ENCODE measurements at places on chromosomes 16 and 17.

- no peak for DNase-seq
These were observed 26.1 kb upstream of the CBFA2T3 start for GRCh38 chr16:89002851-89003830.

DNA sequence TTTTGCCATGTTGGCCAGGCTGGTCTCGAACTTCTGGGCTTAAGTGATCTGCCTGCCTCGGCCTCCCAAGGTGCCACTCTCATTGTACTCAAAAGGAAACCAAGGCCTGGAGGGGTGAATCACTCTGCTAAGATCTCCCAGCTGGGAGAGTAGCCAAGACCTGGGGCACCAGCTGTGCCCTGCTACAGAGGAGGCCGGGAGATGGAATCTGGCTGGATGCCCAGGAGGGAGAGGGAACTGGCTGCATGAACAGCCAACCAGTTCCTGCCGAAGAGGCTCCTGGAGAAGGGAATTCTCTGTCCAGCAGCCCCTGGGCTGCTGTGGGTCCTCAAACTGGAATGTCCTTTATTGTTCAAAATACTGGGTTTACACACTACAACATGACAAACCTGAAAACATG lies 238.7 kb upstream of the CIBAR2 start:
- peak; percentile 75 for DNase-seq

GRCh38 chr16:84909476-84910085 lies 89.8 kb downstream of the CRISPLD2 start:
- DNase-seq: no peak

GRCh38 chr16:29811896-29812665 lies at the start of gene PRRT2:
Gene PRRT2 (plus strand): TSS chr16:29812193. CDS start chr16:29813055, 862 bp downstream.
- DNase-seq: peak; percentile 84

DNA sequence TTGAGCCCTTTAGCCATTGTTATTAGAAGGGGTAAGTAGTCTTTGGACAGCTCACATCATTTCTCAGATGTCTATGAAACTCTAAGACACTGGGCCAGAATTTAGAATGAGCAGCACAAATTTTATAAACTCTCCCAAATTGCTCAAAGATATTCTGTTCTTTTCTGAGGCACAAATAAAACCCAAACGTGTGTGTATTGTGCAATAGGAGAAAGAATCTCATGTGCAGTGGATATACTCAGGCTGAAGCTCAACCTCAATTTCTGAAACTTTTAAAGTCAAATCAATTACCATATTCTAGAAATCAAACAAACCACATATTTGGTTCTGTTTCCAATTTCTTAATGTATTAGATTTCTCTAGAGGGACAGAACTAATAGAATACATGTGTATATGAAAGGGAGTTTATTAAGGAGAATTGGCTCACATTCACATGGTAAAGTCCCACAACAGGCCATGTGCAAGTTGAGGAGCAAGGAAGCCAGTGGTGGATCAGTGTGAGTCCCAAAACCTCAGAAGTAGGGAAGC lies 403.6 kb downstream of the RBFOX1 start:
- no peak for DNase-seq

- no peak for DNase-seq
These were observed 99.9 kb downstream of the ASIC2 start for GRCh38 chr17:33192951-33193911.

DNA sequence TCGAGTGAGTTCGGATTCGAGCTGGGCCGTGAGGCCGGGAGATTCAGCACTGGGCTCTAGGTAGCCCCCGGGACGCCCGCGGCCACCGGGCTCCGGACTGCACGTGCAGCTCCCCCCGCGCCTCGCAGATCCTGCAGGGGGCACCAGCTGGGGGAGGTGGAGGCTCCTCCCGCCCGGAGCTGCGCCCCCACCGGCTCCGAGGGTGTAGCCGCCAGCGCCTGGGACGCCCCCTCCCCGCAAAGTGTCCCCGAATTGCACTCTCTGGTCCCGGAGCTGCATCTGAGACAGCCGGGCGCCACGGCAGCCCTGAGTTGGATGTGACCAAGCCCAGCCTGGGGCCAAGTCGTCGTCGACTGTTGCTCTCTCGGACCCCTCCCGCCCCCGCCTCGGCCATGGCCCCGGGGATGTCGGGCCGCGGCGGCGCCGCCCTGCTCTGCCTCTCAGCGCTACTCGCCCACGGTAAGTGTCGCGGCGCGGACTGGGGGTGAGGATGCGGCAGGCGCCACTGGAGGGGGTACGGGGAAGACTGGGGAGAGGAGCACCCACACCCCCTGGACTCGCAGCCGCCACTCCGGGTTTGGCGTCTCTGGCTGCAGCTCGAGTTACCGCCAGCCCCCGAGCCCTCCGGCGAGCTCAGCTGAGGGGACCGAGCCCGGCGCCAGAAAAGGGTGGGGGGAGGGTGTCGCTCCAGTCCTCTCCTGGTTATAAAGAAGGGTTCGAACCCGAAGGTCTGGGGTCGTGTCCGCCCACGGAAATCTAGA lies 1.5 kb downstream of the TMEM132E start:
- no peak for DNase-seq

DNA sequence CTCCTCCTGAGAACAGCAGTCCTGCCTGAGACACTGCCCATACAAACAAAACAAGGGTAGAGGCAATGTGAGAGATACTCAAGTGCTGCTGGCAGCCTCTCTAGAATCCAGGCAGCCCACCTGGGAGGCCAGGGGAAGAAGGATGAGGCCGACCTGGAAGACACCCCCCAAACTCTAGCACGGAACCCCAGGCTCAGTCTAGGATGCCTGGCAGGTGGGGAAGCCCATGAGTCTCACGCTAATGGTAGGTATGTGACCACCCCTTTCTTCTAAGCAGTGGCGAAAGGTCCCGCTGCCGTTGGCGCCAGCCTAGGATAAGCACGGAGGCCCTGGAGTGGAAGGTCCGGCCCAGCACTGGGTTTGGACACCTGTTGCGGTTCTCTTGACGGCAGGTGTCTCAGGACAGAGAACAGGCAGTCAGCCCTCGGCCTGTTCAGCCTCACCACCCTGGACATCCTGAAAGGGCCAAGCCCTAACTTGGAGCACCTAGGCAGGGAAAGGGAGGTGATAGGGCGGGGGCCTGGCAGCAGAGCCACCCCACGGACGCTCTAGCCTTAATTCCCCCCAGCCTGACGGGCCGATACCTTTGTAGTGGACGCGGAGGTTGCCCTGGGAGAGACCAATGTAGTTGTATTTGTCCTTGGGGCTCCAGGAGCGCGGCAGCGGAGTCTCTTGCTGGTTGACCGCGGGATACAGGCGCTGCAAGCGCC lies 487 bp downstream of the RANBP10 start:
- peak; percentile 15 for DNase-seq

DNA sequence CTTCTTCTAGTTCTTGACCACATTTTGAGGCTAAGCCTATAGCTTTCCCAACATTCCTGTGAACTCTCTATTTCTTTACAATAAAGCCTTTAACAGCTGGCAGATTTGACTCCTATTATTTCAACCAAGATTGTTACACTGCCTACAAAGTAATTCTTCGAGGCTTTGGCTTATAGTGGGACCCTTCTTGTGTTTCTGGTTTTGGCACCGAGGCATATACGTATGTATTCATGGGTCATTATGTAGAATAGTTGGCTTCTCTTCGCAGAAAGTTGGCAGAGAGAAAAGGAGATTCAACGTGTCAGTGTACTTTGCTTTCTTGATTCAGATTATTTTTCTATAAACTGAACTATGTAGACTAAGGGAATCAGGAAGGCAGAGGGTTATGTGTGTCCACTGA lies 102.2 kb downstream of the ABCA8 start:
- DNase-seq: no peak

- DNase-seq: no peak
These were observed 52.3 kb downstream of the AMFR start for GRCh38 chr16:56373003-56373402.

- DNase-seq: no peak
These were observed 916.1 kb downstream of the KCNJ2 start for GRCh38 chr17:71085238-71086033.

GRCh38 chr17:58504826-58505351 lies 9.5 kb downstream of the MTMR4 start:
- no peak for DNase-seq

GRCh38 chr16:9212621-9213020 lies 121.2 kb downstream of the HAPSTR1 start:
- no peak for DNase-seq

Measured in hindlimb muscle (tissue), 1 donor.